Skeletal muscle cell (primary cell): ENCODE measurements at places on chromosomes 2 and 18.

DNA sequence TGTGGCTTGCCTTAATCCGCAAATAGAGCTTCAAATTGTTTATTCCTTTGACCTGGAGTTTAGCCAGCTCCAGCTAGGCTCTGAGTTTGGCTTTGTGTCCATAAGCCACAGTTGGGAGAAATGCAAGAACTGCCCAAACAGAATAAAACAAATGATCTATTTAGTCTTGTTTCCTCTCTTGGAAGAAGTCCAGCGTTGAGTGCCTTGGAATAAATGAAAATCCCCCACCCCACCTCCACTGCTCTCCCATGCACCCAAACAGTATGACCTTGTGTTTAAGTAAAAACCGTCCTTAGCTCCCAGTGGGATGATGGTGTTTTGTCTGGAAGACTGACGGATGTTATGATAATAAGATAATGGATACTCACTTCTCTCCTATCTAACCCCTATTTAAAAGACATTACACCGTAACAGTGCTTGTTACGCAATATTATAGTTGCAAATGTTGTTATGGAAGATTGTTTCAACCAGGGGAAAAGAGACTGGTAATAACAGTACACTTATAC lies 3.2 kb upstream of the SERPINE2 start:
- no peak for DNase-seq

DNA sequence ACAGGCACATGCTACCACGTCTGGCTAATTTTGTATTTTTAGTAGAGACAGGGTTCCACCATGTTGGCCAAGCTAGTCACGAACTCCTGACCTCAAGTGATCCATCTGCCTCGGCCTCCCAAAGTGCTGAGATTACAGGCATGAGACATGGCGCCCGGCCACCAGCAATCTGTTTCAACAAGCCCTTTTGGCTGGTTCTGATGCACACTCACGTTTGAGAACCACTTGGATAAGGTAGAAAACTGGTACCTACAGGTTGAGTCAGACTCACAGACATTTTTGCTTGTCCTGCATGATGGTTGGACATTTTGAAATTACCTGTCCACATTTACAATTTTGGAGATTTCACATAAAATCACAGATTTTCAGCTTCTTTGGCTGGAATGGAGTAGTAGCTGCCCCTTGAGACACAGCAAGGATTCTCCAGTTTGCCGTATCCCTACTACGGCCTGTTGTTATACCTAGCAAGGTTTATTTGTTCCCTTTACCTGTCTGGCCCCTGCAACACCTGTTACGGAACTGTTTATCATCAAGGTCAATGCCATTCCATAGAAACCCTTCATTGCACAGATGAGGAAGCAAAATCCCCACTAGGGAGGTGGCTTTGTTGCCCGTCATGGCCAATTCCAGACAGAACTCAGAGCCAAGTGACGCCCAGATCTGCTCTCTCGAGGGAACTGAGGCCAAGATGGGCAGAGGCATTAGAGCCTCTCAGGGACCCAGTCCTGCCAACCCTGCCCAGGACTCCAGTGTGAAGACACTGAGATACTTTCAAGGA lies 31.4 kb upstream of the IGFBP2 start:
- DNase-seq, result no peak

DNA sequence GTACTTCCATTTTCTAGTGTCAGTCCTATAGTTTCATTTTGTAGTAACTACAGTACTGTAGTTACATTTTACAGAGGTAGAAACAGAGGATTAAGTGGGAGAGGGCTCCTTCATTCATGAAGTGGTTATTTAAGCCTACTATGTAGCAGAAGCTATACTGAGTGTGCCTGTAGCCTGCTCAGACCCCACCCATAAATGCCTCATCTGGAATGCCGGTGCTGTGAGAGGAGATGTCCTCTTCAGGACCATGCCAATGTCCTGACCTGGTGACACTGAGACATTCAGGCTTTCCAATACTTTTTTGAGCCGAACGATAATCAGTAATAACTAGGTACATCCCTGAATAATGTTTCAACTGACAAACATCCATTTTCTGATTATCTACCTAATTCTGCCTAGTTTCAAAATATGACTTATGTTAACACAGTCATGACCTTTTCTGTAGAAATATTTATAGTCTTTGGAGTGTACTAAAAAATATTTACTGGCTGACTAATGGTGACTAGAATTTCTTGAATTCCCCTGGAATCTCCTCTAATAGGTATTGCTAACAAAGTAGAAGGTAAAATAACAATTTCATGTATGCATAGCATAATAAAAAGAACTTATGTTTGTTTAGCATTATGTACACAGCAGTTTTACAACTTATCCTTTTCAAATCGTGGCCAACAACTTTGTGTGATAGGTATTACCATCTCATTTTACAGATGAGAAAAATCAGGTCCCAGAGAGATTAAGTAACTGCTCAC lies 10.2 kb upstream of the ARHGAP28 start:
- no peak for DNase-seq

DNA sequence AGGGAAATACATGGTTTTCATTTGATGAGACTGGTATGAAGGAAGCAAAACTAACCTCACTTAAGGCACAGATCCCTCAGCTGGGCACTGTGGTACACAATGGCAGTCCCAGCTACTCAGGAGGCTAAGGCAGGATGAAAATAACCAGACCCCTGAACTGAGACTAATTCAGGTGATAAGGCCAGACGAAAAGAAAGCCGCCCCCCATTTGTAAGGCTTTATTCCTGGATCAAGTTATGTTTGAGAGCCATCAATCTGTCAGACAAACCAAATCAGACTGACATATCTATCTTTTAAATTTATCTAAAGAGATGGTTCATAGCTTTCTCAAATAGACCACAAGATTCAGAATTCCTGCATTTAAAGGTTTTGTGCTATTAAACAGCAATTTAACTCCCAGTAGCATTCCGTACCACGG lies 4.1 kb downstream of the SRSF7 start:
- DNase-seq, result no peak

GRCh38 chr2:975095-975494 lies 24.4 kb downstream of the SNTG2 start:
- DNase-seq, result no peak

GRCh38 chr18:61079714-61080113 lies 253.5 kb upstream of the CDH20 start:
- DNase-seq, result no peak

GRCh38 chr18:7177116-7177744 lies 53.7 kb upstream of the LRRC30 start:
- DNase-seq, result peak; percentile 47

DNA sequence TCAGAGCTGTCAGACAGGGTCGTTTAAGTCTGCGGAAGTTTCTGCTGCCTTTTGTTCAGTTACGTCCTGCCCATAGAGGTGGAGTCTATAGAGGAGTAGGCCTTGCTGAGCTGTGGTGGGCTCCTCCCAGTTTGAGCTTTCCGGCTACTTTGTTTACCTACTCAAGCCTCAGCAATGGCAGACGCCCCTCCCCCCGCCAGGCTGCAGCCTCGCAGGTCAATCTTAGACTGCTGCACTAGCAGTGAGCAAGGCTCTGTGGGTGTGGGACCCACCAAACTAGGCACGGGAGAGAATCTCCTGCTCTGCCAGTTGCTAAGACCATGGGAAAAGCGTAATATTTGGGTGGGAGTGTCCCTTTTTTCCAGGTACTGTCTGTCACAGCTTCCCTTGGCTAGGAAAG lies 86.5 kb downstream of the EFEMP1 start:
- DNase-seq, result no peak

DNA sequence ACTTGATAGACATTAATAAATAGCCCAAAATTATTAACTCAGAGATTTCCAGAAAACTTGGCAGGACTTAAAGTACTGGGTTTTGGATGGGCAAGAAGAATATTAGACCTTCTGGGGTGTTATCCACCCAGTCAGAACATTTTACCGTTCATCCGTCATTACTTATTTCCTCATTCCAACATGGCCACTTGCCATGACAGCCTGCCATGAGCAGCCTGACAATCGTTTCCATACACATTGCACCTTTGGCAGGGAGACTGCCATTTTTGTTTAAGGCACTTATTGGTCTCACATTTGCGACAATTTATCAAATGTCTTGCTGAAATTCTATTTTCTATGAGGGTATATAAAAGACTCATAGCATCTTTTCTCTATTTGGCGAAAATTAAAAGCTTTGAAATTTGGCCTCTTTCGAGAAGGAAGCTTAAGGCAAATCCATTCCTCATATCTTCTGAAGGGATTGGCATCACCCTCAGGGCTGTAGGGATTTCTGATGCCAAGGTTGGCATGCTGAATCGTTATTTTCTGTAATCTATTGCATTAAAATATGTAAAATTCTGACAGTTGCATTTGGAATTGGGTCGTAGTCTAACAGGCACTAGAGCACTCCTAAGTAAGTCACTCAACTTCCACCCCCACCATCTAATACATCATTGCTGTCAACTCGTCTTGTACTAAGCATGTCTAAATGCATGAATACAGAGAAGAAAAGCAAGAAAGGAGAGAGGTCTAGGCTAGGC lies 406.3 kb upstream of the PIK3C3 start:
- no peak for DNase-seq

- DNase-seq, result no peak
Measured at GRCh38 chr2:191443446-191443845, 198.2 kb downstream of the MYO1B start.

- DNase-seq, result no peak
Measured at GRCh38 chr2:42566837-42567321, 1.6 kb upstream of the MTA3 start.

DNA sequence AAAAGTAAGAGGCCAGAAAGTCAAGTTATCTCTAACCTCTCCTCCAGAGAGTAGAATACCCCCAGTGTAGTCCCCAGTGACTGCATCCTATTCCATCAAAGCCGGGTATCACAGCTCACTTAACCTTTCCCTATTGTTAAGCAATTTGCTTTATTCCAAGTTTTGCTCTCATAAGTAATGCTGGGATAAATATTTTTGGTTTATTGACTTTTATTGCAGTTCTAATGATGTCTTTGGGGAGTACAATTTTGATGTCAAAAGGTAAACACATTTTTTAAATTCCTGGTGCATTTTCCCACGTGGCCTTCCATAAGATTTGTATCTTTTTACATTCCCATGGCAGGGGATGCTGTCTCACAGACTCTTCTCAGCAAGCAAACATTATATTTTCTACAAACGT lies 43.3 kb downstream of the CMPK2 start:
- no peak for DNase-seq

GRCh38 chr2:89837962-89838625 lies 1146.6 kb downstream of the RPIA start:
- DNase-seq, result no peak

- no peak for DNase-seq
Measured at GRCh38 chr18:44035554-44035953, 645.1 kb upstream of the SETBP1 start.

- DNase-seq, result no peak
Measured at GRCh38 chr2:131584380-131584779, 56.7 kb downstream of the CCDC74A start.

- no peak for DNase-seq
Measured at GRCh38 chr2:163951312-163951711, 215.5 kb upstream of the FIGN start.

- peak; percentile 62 for DNase-seq
Measured at GRCh38 chr2:237092920-237093781, 7.5 kb downstream of the COPS8 start.

GRCh38 chr2:72954376-72955227 lies 37.3 kb downstream of the EMX1 start:
- no peak for DNase-seq

DNA sequence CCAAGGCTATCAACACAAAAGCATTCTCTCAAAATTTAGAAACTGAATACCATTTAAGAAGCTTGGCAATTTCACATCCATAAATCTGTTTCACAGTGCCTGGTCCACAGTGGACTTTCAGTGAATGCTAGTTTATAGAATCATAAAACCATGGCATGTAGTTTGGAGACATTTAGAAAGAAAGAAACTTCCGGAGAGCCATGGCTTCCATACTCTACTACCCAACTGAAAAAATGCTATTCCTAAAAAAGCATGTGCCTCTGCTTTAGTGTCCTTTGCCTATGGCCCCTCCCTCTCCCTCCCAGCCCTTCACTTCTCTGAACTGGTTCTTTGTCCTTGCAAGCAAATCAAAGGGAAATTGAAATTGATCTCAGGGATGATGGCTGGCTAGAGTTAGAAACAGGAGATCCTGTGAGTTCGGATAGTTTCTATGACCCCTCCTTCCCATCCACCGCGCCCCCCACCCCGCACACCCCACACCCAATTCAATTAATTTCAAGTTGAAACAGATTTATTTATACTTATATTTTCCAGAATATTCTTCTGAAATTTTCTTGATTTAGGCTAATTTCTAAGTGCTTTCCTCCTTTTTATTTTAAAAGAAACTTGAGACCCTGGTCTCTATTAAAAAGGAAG lies 248.3 kb downstream of the TRIB2 start:
- DNase-seq, result no peak

GRCh38 chr2:224260372-224261020 lies 141.4 kb downstream of the FAM124B start:
- peak; percentile 31 for DNase-seq

DNA sequence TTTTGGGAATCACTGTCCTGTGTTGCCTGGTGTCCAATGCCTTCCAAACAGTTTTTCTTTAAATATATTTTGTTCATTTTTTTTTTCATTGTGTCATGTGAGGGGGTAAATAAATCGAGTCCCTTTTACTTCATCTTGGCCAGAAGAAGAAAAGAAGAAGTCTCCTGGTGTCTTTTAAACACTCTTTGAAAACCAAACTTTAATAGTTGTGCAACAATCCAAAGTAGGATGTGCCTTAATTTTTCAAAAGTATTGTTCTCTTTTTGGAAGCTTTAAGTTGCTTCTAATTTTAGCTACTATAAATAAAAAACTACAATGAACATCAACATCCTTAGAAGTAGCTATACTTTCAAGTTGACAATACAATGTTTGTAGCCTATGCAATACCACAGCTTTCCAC lies 154.9 kb downstream of the ATAD2B start:
- no peak for DNase-seq
